Right atrium auricular region (tissue), 2 donors: ENCODE measurements at places on chromosomes 13 and 19.

DNA sequence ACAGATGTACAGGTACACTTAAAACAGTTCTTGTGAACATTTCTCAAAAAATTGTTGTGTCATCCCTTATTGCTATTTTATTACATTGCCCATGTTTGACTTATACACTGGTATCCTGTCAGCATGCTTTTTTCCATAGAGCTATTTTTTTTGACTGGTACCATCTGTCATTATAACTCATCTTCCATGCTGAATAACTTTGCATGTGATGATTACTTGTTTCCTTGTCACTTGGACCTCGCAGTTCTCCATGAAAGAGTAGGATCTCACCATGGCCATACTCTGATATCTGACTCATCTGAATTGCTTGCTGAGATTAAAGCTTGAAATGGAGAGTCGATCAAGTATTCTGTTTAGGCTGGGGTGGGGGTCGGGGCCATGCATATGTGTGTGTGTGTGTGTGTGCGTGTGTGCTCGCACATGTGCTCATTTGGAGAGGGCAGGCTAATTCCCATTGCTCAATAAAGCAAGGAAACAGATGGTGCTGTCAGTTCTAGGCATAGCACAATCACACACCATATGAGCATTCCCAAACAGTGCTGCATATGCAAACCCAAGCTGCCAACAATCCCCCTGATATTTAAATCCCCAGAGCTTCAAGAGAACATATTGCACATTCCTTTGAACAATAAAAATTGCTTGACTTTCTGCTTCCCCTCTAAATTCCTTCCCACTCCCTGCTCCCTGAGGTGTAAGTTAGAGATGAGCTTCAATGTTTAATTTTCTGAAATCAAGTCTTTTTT lies 62.9 kb downstream of the NHLRC3 start:
- no peak for DNase-seq
- H3K27ac ChIP-seq: no peak overlapping the region
- H3K4me3 ChIP-seq: no peak overlapping the region
- no peaks in the 10 kb centered on the region for H3K36me3 ChIP-seq
- H3K4me1 ChIP-seq: no peaks in the 10 kb centered on the region
- no peaks in the 10 kb centered on the region for H3K27me3 ChIP-seq

DNA sequence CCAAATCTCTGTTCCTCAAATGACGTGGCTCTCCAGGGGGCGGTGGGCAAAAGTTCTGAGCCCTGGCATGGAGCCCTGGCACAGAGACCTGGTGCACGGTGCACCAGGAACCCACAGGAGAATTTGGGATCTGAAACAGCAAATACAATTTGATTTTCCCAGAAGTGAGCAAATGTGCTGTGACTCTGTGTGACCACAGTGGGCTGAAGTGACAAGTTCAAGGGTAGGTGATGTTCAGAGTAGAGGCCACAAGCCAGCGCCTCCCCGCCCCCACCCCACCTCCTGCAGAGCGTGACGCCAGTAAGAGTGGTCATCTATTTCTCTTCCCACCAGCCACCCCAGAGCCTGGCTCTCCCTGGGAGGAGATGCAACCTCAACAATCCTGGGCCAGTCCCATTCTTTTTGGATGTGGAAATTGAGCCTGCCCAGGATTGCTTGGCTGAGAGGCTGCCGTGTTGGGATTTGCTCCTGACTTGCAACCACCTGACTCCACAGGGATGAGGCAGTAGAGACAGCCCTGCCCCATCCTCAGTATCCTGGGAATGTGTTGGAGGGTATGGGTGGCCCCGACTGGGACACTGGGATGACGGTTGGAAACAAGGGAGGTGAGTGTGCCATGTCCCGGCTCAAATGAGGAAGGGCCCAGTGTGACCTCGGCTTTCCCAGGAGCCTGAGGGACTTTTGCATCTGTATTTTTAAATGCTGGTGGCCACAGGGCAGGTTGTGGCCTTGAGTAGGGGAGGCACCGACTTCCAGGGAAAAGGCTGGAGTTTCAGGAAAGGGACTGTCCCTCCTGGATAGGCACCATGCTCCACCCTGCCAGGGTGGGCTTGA lies 11.1 kb upstream of the BCL3 start:
- no peak overlapping the region for H3K4me3 ChIP-seq
- peaks cover 3% of the 10 kb centered on the region for H3K4me1 ChIP-seq
- no peak for DNase-seq
- no peak overlapping the region for H3K27ac ChIP-seq
- no peaks in the 10 kb centered on the region for H3K27me3 ChIP-seq
- no peaks in the 10 kb centered on the region for H3K36me3 ChIP-seq

DNA sequence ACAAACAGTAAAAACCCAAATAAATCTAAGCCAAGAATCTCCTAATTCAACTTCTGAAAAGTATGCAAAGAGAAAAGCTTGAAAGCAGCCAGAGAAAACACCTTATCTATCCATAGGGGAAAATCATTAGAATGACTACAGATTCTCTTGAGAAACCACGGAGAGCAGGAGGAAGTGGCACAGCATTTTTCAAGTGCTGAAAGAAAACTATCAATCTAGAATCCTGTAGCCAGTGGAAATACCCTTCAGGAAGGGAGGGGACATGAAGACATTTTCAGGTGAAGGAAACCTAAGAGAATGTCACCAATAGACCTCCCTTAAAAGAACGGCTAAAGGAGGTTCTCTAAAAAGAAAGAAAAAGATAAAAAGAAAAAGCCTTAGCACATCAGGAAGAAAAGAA lies 66.2 kb upstream of the XPO4 start:
- no peaks in the 10 kb centered on the region for H3K27me3 ChIP-seq
- no peak overlapping the region for H3K27ac ChIP-seq
- H3K4me1 ChIP-seq: no peaks in the 10 kb centered on the region
- H3K4me3 ChIP-seq: no peak overlapping the region

DNA sequence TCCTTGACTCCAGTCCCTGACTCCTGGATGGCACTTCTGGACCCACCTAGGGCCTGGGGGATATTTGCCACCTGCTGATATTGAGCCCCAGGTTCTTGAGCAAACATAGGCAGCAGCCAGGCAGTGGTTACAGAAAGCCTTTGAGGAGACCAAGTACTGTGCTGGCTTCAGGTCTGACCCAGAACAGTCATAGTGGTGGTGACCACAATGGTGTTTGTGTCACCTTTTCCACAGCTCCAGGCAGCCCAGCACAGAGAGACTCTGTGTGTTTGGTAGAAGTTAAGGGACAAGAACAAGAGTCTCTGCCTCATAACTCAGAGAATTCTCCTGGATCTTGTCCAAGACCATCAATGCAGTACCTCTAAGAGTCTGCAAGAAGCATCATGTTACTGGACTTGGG lies 14.6 kb upstream of the CLC start:
- no peak for DNase-seq
- no peak overlapping the region for H3K27ac ChIP-seq
- no peaks in the 10 kb centered on the region for H3K36me3 ChIP-seq
- H3K4me3 ChIP-seq: no peak overlapping the region

- H3K4me1 ChIP-seq: peaks cover 26% of the 10 kb centered on the region
- no peaks in the 10 kb centered on the region for H3K27me3 ChIP-seq
- no peak overlapping the region for H3K4me3 ChIP-seq
- H3K27ac ChIP-seq: peak overlapping the region; percentile 38
- DNase-seq: no peak
Measured at GRCh38 chr13:32471187-32471922, 43.4 kb upstream of the N4BP2L1 start.

DNA sequence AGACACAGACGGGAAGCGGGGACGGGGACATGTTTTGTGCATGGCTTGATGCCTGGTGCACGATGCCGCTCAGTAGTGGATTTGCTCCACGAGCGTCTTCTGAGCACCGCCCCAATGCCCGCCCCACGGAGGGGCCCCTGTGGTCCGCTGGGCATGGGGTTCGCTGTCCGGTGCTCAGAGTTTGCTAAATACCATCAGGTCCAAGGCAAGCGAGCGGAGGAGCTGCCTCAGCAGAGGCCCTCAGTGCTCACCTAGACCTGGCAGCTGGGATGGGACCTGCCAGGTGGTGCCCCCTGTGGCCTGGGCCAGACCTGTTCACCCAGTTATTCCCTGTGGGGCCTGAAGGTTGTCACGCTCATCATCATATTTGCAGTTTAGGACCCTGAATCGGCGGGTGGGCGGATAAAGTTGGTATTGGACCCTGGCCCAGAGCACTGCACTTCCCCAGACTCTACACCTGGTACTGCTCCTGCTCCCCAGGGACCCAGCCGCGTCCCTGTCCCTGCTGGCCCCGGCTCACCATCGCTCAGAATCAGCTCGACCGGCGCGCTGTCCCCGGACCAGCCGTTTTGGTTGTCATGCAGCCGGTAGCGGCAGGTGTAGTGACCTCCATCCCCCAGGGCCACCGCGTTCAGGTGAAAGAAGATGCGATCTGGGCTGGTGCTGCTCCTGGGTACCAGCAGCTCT lies 2.3 kb downstream of the A1BG start:
- peak overlapping the region; percentile 25 for H3K4me3 ChIP-seq
- no peak for DNase-seq
- no peaks in the 10 kb centered on the region for H3K36me3 ChIP-seq
- no peak overlapping the region for H3K27ac ChIP-seq
- no peaks in the 10 kb centered on the region for H3K27me3 ChIP-seq
- H3K4me1 ChIP-seq: peaks cover 20% of the 10 kb centered on the region

DNA sequence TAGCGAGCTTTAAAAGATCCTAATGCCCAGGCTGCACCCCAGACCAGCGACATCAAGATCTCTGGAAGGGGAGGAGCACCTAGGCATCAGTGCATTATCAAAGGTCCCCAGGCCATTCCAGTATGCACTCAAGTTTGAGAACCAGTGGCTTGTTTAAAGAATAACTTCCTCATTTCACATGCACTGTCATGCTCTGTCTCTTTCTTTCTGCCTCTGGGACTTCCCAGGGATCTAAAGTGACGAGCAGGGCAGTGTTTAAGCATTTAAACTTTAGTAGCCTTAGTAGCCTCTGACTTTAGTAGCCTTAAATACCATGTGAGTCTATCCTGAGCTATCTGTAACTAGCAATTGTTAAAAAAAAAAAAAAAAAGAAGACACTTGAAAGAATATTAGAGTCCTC lies 8.9 kb upstream of the FARP1 start:
- H3K27ac ChIP-seq: no peak overlapping the region
- H3K4me1 ChIP-seq: no peaks in the 10 kb centered on the region
- DNase-seq: no peak
- H3K27me3 ChIP-seq: no peaks in the 10 kb centered on the region
- no peaks in the 10 kb centered on the region for H3K36me3 ChIP-seq

GRCh38 chr19:27635401-27635800 lies 1577.5 kb downstream of the UQCRFS1 start:
- H3K4me1 ChIP-seq: no peaks in the 10 kb centered on the region
- H3K27me3 ChIP-seq: no peaks in the 10 kb centered on the region
- no peak for DNase-seq
- no peaks in the 10 kb centered on the region for H3K36me3 ChIP-seq

DNA sequence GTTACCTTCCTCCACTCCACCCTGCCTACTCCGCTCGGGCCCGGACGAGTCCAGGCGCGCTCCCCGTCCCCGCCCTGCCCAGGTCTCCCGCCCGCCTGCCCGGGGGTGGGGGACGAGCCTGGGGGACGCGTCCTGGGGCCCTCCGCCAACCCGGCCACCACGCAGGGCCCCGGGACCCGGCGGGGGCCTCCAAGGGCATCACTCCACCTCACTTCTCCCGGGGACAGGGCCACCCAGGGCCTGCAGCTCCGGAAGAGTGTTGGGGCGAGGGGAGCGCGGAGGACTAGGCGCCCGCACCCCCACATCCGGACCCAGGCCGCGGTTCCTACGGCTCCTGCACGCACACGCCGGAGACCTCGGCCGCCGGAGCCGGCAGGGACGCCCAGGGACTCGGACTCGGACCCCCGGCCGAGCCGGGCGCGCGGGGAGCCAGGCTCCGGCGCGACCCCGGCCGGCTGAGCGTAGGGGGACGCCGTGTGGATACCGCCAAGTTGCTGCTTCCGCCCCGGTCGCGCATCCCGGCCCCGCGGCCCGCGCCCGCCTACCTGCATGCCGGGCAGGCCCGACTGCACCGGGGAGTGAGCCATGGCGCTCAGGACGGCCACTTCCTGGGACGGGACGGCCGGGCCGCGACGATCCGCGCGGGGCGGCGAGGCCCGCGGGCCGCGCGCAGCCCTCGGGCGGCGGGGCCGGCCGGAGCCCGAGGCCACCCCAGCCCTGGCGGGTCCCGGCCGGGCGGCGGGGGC lies 534 bp downstream of the STK24 start:
- H3K4me3 ChIP-seq: peak overlapping the region; percentile 88
- H3K27ac ChIP-seq: peak overlapping the region; percentile 93
- no peaks in the 10 kb centered on the region for H3K27me3 ChIP-seq
- peaks cover 41% of the 10 kb centered on the region for H3K4me1 ChIP-seq

GRCh38 chr19:40716482-40717324 lies at the start of the genes COQ8B and ITPKC:
Gene COQ8B, minus strand, starts transcription at chr19:40716886. Its CDS starts 2,254 bp downstream, at chr19:40714632.
Gene ITPKC, plus strand, starts transcription at chr19:40717112. Its CDS starts 24 bp downstream, at chr19:40717136.
- peak; percentile 99 for DNase-seq
- no peaks in the 10 kb centered on the region for H3K4me1 ChIP-seq
- no peaks in the 10 kb centered on the region for H3K36me3 ChIP-seq
- no peaks in the 10 kb centered on the region for H3K27me3 ChIP-seq
- peak within 1 kb of the TSS; percentile 80 for H3K4me3 ChIP-seq
